ENCODE measurements at places on chromosomes 4 and X.

DNA sequence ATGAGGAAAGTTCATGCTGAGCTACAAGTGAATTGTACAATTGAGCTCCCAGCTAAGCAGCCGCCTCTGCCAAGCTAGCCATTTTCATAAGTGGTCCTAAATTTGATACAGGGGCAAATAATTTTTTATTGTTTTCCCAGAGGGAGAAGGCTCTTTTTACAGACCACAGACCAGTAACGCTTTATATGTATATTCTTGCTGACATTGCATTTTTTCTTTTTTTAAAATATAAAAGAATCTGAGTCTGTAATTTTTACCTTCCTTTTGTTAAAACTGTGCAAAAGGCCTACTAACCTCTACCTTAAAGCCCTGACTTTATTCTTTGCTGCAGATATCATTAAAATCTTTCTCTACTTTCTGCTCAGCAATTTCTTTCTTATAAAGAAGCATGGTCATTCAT is 501.2 kb upstream of the INTU start:
- no peak for DNase-seq

- no peak for DNase-seq
Measured at GRCh38 chrX:24282381-24283126, 31.3 kb downstream of the SUPT20HL2 start.

DNA sequence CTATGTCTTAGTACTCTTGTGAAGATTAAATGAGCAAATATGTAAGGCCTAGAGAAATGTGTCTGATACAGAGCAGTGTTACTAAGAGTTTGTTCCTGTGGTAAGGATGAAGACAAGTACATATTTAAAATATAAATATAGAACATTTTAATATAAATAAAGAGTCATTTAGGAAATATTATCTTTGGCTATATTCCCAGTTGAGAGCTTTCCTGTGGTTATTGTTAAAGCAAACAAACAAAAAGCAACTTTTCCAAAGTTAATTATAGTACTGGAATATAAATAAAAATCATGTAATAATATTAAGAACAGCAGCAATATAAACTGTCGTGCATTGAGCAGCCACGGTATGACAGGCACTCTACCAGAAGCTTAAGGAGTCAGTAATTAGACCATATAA is 472.5 kb downstream of the INPP4B start:
- DNase-seq, result no peak

GRCh38 chr4:76449362-76449767 is 14.3 kb downstream of the SHROOM3 start:
- no peak for DNase-seq

GRCh38 chr4:102612210-102612609 is 111.1 kb downstream of the NFKB1 start:
- DNase-seq, result no peak

- no peak for DNase-seq
Measured at GRCh38 chrX:74133156-74133796, 170.7 kb upstream of the ZCCHC13 start.
